ENCODE measurements at places on chromosomes 3 and 15. TPM values are rescaled to one million over a fixed set of nuclear protein-coding genes. Genes with fewer than 3 reads are reported as not detected.
A peak's percentile ranks its signal among the peaks of the same experiment; 100 is the strongest.

TUSC7 gene
- total RNA-seq, result not detected

DCLK3 gene
- total RNA-seq, result not detected

MYRIP gene
- total RNA-seq, result 5.5 TPM

CLCN2 gene
- 3.1 TPM for total RNA-seq

NEDD4 gene
- 19.4 TPM for total RNA-seq

RAD51 gene
- total RNA-seq, result 1.1 TPM

LRRC31 gene
- total RNA-seq, result not detected

IFT57 gene
- total RNA-seq, result 38.8 TPM

PLAAT1 gene
- total RNA-seq, result not detected

GNAT1 gene
- not detected for total RNA-seq

LMOD3 gene
- total RNA-seq, result not detected

PP2D1 gene
- not detected for total RNA-seq

SOX14 gene
- not detected for total RNA-seq

CASR gene
- total RNA-seq, result under 0.01 TPM

DNA sequence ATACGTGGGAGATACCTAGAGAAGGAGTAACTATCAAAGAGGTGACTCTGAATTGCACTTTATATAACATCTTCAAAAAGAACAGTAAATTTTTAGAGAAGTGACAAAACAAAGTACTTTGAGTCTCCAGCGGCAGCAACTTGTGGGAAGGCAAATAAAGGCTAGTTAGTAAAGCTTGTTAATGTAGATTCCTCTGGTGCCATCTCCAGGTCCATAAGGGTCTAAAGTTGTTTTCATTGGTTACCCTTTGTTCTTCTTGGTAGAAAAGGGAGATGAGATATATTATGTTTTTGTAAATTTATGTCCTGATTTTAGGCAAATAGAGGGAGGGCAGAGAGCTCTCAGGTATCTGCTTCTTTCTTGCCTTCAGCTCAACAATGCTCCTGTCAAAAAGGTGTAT, 161.6 kb downstream of the MYRIP start:
- no peak for DNase-seq

- no peak for DNase-seq
Observed at GRCh38 chr3:166902374-166902773, 477.7 kb downstream of the ZBBX start.

DNA sequence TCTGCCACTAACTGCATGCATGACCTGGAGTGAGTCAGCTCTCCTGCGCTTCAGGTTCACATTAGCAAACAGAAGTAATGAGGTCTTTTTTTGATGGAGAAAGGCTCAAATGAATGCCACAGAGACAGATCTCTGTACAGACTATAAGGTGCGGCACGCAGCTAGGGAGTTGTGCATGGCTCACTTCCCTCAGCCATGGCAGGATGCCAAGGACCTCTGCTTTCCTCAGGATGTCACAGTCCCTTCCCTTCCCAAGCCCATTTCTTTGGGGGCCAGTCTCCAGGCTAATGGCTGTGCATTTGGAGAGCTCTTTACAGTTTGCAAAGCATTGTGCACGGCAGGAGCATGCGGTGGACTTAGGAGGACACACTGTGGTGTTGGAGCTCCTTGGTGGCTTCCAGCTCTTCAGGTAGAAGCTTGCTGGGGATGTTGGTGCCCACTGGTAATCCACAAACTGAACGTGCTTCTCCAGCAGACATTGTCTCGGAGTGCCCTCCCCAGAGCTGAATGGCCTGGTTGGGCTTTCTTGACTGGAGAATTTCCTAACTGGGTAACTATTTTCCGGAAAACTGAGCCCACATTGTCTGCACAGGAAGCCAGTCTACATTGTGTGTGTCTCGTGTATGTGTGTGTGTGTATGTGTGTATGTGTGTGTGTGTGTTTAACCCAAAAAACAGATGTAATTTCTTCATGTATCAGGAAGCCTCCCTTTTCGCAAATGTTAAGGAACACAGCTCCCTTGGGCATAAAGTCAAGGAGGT, 172.5 kb upstream of the TLE3 start:
- no peak for DNase-seq

GRCh38 chr3:132900481-132900880, 137.7 kb upstream of the TMEM108 start:
- no peak for DNase-seq

- DNase-seq, result no peak
Observed at GRCh38 chr15:76393614-76394013, 57.0 kb downstream of the ISL2 start.

GRCh38 chr15:69848551-69849231, 249.0 kb downstream of the TLE3 start:
- no peak for DNase-seq

DNA sequence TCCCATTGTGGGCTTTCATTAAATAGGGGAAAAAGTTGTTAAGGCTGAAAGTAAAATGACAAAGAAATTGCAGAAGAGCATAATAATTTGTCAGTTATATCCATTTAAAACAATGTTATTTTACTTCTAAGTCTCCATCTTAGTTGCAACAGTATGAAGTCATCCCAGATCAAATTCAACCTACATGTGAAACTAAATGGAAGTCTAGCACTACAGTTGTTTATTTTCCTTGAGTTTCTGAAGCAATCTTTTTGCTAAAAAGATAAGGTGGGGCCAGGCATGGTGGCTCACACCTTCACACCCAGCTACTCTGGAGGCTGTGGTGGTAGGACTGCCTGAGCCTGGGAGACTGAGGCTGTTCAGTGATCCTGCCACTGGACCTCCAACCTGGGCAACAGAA, 80.2 kb downstream of the DPH6 start:
- no peak for DNase-seq

DNA sequence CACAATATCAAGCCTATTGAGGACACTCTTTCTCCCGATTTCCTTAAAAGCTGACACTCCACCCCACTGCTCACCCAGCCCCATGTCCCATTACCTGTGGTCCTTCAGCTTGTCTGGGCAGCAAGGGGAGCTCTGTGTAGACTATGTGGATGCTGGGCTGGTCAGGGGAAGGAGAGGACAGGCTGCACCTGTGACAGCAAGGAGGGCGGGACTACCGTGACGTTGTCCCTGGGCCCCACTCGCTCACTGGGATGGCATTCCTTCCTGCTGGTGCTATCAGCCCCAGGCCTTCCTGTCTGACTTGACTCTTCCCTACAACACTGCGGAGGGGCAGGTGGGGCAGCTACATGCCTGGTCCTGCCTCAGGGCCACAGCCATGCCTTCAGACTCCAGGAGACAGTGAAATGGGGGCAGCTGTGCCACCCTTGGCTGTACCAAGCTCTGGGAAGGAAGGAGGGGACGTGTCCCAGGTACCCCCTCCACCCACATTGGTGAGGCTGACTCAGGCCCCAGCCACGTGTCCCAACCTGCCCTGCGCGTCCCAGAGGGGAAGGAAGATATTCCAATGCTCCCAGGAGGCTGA, at the start of gene TMEM40:
Gene TMEM40, minus strand, starts transcription at position 163 of the 583 bp plus-strand sequence. CDS start 9,427 bp downstream, outside the sequence.
- DNase-seq, result no peak

GRCh38 chr3:159855599-159856346, 132.9 kb upstream of the IL12A start:
- DNase-seq, result no peak

DNA sequence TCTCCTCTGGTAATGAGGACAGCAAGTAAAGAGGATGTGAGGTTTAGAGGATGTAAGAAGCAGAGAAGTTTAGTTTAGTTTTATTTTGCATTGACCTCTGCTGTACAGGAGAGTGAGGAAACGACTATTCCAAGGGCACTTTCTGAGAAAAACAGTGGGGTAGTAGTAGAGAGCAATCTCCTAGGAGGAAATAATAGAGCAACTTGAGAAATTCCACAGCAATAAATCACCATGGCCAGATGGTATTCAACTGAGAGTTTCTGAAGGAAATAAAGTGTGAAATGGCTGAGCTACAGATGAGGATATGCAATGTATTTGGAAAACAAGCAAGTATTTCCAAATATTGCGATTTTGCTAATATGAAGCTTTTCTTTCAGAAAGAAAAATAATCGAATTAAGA, 118.9 kb downstream of the DPH6 start:
- no peak for DNase-seq

- no peak for DNase-seq
Observed at GRCh38 chr3:150757768-150758167, 5.2 kb downstream of the SIAH2 start.

GRCh38 chr15:59074607-59075006, 30.3 kb upstream of the CCNB2 start:
- no peak for DNase-seq

GRCh38 chr15:38745126-38745525, 180.5 kb upstream of the RASGRP1 start:
- no peak for DNase-seq

DNA sequence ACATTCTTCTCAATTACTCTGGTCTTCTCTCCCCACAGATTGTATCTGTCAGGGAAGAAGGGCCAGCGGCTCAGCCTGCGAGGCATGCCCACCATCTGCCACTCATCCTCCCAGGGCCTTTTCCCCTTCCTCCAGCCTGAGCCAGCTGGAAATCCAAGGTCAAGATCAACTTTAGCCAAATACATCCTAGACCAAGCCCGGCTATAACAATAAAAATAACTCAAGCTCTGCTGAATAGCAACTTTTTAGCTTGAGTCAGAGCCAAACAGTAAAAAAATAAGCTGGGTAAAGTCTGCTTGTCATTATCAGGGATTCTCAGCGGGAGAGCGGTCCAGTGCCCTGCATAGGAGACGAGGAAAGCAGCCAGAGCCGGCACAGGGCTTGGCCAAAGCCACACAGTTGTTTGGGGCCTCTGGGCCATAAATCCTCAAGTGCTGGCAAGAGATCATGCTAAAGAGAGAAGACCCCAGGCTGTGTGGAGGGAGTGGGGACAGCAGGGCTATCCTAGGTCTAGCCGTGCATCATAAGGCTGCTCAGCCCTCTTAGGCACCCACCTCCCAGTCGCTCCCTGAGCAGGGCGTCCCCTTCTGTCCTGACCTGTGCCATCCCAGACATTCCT, 76.2 kb upstream of the HERC1 start:
- DNase-seq, result no peak

GRCh38 chr3:160598865-160599264, 33.5 kb upstream of the KPNA4 start:
- no peak for DNase-seq

GRCh38 chr15:66722757-66723540, 20.9 kb downstream of the SMAD6 start:
- DNase-seq, result no peak

DNA sequence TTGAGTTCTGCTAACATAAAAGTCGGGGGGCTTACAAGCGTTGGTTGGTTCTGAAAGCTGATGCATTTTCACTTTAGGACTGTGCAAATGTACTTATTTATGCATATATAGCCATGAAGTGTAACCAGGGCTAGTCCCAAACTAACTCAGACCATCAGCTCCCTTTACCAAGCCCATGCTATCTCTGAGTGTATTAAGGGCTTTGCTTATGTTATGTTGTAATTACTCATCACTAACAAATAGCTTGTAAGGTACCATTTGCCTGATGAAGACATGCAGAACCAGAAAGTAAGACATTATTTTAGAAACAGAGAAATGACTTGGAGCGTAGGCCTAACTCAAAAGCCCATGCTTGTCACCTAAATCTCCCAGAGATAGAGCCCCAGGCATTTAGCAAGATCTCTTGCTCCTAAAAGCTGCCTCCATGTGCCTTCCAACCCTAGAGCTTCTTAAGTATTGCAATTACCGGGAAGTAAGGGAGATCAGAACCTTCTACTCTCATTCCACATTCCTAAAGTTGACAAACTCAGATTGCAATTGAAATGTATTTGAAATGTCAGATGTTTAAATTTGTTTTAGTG, 362.9 kb upstream of the RBMS3 start:
- no peak for DNase-seq

DNA sequence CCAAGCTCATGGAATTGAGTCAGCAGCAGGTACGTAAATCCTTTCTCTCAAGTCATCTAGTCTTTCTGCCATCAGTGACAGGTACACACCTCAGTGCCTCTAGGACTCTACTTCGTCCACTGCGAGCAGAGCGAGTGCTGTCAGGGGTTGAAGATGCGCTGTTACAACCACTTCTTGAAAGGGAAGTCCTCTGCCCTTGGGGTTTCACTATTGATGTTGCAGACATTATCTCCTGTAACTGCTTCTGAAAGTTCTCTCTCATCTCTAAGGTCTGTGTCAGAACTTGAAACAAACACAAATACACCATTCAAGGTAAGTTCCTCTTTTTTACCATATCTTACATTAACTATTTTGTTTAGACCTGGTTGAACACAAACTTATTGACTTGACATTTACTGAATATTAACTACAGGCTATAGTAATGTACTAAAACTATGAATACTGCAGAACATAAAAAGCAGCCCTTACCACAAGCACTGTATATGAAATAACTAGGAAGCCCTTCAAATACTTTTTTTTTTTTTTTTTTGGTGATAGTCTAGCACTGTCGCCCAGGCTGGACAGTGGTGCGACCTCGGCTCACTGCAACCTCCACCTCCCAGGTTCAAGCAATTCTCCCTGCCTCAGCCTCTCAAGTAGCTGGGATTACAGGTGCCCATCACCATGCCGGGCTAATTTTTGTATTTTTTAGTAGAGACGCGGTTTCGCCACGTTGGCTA, 41.5 kb downstream of the TOPBP1 start:
- DNase-seq, result no peak

- DNase-seq, result no peak
Observed at GRCh38 chr3:186121278-186121677, 12.4 kb upstream of the ETV5 start.

GRCh38 chr3:52243791-52244628, 1.5 kb upstream of the PPM1M start:
- DNase-seq, result peak; percentile 72

DNA sequence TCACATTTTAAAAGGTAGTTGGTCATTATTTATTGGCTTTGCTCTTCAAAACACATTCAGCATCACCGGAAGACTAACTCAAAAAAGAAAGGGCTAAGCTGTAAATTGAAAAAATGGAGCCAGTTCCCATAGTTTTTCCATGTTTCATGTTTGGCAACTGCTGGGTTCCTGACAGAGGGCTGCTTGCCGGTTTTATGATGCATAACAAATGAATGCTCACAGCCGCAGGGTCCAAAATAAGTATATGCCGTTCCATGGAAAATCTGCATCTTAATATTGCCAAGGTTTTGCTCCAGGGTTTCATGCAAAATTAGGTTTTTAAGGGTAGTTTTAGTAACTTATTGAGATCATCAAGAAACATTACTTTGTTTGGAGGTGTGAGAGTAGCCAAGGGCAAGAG, 15.8 kb downstream of the SLC12A1 start:
- DNase-seq, result no peak

DNA sequence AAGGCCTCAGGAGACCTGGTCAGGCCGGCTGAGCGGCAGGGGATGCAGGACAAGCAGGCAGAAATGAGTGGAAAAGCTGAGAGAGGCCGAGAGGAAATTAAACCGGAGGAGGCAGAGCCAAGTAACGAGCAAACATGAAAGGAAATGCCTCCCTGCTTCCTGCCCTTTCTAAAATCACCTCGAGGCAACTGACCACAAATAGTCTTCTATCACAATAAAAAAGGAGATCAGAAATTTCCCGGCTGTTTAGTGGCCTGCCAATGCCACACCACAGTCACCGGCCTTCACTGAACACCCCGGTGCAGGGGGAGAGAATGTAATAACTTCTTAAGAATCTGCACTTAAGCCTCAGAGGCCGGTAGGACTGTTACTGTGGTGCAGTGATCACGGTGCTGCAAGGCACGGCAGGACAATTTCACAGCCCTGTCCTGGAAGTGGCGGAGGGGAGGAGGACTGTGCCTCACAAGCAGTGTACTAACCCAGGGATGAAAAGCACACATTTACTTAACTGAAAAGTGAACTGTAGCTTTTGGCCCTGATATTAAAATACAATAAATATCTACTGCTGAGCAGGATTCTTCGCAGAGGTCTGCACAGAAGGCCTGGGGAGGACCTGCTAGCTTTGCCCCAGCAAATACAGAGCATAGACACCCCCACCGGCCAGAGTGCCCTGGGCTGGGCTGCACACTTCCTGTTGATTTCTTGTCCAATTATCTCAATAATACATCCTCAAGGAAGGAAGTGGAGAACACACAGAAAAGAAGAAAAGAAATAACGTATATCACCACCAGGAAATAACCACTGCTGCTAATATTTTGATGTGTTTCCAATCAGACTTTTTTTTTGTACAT, 183.5 kb upstream of the NSMCE3 start:
- no peak for DNase-seq
